ENCODE measurements at places on chromosomes 5 and 9.

GRCh38 chr5:177198738-177199137 lies 65.2 kb downstream of the NSD1 start:
- DNase-seq: no peak

GRCh38 chr5:157547941-157548512 lies 27.5 kb downstream of the ADAM19 start:
- no peak for DNase-seq

GRCh38 chr5:143002459-143003327 lies 232.5 kb downstream of the ARHGAP26 start:
- no peak for DNase-seq

GRCh38 chr5:168987543-168988300 lies 313.2 kb downstream of the SLIT3 start:
- no peak for DNase-seq

GRCh38 chr5:53508125-53508524 lies 27.7 kb downstream of the FST start:
- no peak for DNase-seq

DNA sequence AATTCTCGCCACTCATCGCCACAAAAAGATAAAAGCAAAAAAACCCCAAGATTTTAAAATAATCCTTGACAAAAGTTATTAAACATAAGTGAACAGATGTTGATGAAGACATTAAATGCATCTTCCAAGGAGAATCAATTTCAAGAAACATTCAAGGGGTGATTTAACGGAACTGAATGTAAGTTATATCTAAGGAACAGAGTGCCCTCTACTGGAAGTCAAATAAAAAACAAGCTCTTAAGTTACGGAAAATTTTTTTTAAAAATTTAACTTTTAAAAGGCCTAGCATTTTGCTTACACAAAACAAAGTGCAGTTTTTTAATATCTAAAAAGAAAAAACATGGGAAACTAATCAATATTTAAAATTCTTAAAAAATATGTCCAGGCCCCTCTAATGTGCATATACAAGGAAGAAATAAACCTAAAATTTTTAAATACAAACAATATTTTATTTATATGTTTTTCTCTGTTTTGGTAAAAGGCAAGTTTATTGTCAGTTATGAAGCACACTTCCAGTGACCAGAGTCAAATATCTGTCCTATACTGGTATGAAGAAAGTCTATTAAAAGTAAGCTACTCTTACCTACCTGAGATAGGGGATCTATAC lies 28.0 kb downstream of the TEX10 start:
- DNase-seq: no peak

- no peak for DNase-seq
Observed at GRCh38 chr5:1961952-1962595, 79.3 kb upstream of the IRX4 start.

DNA sequence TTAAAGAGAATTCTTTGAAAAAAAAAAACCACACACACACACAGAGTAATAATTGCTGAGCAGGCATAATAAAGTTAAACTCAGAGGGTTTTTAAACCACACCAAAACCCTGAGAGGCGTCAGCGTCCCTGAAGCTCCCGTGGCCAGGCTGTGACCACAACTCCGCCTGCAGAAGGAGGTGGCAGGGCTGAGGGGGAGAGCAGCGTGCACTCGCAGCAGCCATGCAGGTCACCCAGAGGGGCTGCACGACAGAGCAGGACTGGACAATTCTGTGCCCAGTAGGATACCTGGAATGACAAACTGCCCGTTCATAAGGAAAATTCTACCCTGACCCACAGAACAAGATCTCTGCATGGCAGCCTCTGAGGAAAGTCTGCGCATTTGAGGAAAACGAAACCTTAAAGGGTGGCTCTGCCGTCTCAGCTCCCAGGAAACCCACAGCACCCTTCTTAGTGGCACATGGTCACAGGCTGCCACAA lies 44.0 kb downstream of the ROR2 start:
- no peak for DNase-seq

GRCh38 chr5:116756531-116756930 lies 181.9 kb upstream of the SEMA6A start:
- no peak for DNase-seq

DNA sequence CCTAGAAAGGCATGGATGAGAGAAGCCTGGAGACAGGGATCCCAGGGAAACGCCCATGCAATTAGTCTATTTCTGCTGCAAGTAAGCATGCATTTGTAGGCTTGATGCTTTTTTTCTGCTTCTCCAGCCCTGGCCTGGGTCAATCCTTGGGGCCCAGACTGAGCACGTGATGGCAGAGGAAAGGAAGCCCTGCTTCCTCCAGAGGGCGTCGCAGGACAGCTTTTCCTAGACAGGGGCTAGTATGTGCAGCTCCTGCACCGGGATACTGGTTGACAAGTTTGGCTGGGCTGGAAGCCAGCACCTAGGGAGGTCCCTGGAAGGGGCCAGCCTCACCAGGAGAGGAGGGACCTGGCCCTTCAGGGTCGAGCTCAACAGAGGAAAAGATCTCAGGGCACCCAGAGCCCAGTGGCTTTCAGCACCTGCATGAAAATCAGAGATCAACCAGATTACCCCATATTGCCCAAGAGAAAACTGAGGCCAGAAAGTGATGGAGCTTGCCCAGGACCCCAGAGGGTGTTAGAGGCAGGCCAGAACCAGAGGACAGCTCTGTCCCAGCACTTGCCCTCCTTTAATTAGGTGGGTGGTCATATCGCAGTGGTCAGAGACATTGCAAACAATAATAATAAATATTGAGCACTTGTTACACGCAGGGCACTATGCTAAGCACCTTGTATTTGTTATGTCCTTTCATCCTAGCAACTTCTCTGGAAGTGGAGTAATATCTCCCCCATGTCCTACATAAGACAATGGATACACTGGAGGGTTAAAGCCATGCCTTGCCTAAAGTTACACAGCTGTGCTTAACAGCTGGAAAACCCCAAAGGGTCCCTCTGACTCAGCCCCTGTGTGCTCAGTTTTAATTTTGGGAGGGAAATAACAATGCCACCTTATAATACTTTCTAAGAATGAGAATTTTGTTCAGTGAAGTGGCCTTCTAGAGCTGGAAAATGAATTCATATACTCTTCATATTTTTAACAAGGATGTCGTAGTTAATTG lies 67.1 kb downstream of the KLF4 start:
- peak; percentile 31 for DNase-seq

DNA sequence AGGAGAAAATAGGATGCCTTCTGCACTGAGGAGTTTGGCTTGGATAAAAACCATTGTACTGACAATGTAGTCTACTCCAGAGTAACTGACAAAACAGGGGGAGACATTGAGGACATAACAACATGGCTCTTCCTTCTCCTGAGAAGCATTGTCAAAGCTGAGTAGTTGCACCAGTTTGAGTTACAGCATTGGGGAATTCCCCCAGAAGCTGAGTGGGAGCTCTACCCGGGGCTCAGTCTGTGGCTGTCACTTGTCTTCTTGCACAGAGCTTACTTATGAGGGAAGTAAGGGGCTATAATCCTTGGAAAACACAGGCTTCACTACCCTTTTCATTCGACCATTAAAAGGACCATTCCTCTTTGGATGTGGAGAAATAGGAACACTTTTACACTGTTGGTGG lies 21.2 kb downstream of the HSPB3 start:
- DNase-seq: no peak

DNA sequence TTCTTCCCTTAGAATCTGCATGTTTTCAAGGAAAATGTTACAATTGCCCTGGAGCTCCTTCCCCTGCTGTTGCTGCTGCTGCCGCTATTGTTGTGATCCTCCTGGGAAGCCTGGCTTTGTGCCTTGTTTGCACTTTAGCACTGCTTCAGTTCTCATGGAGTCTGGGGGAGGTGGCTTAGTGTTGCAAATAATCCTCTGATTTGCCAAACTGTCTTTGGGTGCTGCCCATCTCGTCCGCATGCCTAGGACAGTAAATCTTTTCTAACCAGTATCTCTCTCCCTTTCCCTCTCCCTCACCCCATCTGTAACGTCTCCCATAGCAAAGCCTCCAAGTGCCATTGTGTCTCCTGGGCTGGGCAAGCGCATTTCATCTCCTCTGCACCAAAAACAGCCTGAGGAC lies 30.3 kb downstream of the FAM240B start:
- peak; percentile 67 for DNase-seq

DNA sequence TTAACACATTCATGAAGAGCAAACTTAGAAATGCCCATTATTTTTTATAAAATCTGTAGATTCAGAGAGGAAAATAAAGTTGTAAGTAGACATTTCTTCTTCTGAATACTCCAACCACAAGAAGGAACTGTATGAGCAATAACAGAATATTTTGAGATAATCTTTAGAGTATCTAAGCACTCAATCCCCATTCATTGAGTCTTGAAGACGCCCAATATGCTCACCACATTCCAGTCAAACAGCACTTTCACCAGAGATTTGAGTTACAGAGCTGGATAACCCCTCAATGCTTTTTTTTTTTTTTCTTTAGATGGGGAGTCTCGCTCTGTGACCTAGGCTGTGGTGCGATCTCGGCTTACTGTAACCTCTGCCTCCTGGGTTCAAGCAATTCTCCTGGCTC lies 14.7 kb upstream of the RIC1 start:
- DNase-seq: no peak

DNA sequence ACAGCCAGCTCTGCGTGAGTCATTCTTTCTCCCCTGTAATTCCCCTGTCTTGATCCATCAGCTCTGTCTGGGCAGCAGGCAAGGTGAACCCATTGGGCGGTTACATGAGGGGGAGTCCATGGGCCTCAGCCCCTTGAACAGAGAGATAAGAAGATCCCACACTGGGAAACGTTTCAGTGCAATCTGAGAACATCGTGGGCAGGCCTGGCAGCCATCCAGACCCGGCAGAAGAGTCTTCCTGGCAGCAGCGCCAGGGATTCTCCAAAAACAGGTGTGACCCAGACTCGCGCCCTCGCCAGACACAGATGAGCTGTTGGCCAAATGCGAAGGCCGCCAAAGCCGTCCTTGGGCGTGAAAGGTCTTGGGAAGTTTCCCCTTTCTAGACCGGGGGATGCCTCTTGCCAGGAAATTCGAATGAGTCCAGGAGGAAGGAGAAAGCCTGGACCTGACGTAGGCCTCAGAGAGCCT lies 6.4 kb upstream of the SLC12A7 start:
- DNase-seq: no peak

GRCh38 chr5:65854925-65855324 lies 71.5 kb upstream of the ERBIN start:
- DNase-seq: no peak

DNA sequence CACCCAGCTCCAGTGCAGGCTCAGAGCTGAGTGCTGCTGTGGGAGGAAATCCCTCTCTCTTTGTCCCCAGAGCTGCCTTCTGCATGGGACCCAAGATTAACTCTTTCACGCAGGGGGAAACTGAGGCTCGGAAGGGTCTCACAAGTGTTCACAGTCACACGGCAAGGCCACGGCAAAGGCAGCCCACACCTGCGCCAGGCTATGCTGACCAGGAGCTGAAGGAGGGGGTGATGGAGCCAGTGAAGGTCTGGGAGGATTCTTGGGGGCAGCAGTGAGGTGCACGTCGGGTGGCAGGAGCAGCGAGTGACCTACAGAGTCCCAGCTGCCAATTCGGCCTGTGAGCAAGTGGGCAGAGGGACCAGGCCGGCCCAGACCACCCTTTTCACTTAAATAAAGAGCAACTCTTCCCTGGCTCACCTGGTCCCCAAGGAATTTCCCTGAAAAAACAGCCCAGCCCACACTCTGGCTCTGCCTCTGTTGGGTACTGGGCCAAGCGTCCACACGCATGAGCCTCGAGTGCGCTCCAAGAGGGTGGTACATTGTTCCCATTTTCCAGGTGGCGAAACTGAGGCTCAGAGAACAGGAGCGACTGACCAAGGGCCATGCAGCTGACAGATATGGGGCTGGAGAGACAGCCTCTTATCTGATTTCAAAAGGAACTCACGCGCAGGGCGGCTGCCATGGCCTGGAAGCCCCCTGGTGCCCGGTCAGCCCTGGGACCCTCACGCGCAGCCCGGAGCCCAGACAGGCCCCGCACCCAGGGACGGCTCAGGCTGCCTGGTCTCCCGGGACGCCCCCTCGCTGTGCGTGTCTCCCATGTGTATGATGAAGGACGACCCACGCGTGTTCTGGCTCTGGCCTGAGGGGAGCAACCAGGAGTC lies 28.2 kb downstream of the SARDH start:
- no peak for DNase-seq

GRCh38 chr5:141765896-141766551 lies 84.0 kb upstream of the ARAP3 start:
- DNase-seq: no peak

GRCh38 chr5:67033880-67034651 lies 162.5 kb downstream of the CD180 start:
- DNase-seq: no peak

GRCh38 chr9:129482521-129483414 lies 138.1 kb downstream of the C9orf50 start:
- no peak for DNase-seq

- DNase-seq: no peak
Observed at GRCh38 chr5:161847941-161848391, at the start of gene GABRA1. GABRA1 (plus strand) TSS chr5:161848120; CDS start chr5:161850811, 2,691 bp downstream.

- no peak for DNase-seq
Observed at GRCh38 chr5:75734913-75735789, 17.9 kb upstream of the POC5 start.

DNA sequence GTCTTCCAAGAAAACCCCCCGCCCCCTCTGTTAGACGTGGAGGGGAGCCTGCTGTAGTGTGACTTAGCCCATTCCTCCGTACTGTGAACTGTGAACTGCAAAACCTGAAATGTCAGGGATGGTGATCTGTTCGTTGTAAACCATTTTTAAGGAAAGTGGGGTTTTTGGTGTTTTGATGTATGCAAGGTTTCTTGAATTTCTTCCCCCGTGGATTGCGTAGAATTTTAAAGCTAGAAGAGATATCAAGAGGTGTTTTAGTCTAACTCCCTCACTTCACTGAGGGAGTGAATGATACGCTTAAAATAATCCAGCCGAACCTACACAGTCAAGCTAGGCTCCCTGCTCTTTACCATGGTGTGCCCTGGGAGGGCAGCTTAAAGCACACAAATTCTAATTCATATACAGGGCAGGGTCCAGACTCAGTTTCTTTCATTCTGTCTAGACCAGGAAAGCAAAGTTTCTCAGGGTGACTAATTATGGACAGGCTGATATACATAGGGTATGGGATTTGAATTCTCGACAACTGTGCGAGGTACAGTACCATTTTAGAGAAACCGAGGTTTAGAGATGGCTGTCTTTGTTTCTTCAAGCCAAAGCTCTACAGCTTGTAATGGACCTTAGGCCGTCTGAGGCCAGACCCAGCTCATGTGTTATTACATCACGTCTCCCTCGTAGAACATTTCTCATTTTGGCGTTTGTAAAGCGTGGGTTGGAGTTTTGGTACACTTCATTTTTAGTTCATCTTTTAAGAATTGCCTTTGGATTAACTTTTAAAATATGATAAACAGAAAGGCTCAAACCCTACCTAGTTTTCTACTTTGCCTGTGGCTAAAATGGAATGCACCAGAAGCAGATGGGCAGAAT lies 2.7 kb downstream of the PTGER4 start:
- DNase-seq: no peak

GRCh38 chr9:82549174-82549821 lies 513.6 kb downstream of the RASEF start:
- DNase-seq: no peak
